8988T (cell line): ENCODE measurements at places on chromosomes 7 and 10.

- no peak for DNase-seq
Observed at GRCh38 chr7:150923196-150923595, 54.9 kb downstream of the KCNH2 start.

DNA sequence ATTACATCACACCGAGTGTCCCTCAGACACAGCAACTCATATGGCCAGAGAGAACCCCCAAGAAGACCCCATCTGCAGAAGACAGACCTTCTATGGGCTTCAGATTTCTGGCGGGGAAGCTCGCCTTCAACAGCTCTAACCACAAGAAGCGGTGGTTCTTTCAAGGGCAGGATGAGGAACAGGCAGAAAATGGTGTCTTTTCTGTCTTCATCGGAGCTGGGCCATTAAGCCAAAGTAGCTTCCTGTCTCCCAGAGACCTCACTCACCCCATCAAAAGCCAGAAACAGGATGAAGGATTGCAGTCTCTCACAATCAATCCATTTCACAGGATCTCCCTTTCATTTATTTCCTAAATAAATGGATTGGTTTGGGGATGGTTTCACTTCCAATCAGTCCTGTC lies 149.1 kb downstream of the HERPUD2 start:
- no peak for DNase-seq

DNA sequence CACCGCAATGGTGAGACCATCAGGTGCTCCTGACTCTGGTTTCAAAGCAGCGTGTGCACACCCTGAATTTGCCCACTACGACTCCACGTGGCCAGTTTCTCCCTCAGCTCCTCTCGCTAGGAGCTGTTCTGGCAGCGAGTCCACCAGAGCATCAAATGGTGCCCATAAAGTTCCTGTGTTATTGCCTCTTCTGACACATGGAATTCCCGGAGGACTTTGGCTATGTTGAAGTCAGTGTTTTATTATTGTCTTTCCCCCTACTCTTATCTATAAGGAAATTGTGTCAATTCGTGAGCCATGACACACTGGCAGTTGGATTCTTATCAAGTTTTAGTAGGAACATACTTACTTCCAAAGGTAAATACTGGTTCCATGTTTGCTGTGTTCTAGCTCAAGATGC lies 53.9 kb upstream of the NPVF start:
- no peak for DNase-seq

GRCh38 chr10:36421992-36422391 lies 703.4 kb upstream of the ANKRD30A start:
- DNase-seq, result no peak

DNA sequence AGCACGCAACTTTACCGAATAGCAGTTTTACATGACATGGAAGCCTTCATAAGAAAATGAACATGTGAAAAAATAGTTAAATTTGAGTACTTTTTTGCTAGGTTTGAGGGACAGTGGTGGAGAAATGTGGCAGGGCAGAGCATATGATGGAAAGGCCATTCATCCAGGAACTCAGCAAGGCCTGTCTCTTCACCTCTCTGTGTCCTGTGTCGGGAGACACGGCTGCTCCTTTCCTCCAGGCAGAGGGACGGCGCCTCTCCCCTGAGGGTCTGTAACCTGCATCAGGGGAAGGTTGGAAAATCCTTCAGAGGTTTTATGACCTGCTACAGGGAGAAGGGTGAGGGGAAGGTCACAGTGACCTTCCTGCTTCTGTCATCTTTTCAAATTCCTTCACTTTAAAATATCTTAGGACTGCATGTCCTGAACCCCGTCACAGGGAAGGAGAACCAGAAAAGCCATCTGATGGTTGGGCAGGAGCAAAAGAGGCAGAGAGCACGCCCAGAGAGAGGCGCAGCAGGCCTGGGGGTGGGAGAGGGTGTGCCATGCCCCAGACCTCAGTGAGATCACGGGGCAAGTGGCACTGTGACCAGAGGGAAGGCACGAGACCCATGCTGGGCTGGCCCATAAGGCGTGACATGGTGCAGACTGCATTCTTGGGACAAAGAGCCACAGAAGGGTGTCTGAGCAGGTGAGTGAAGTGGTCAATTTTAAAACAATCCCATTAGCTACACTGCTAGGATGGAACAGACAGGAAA lies 44.0 kb downstream of the GSDME start:
- DNase-seq, result no peak

DNA sequence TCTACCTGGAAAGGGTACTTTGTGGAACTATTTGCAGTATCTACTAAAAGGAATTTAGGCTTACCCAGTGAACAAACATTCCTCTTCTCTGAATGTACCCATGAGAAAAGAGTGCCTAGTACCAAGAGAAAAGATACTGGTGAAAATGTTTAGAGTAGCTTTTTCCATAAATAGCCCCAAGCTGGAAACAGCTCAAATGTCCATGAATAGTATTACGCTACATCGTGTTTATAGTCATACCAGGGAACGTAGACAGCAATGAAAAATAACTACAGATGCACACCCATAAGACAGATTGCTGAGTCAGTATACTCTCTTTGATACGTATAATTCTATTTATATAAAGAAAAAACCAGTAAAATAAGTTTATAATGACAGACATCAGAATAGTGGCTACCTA lies 285.9 kb downstream of the KLF6 start:
- DNase-seq, result no peak

DNA sequence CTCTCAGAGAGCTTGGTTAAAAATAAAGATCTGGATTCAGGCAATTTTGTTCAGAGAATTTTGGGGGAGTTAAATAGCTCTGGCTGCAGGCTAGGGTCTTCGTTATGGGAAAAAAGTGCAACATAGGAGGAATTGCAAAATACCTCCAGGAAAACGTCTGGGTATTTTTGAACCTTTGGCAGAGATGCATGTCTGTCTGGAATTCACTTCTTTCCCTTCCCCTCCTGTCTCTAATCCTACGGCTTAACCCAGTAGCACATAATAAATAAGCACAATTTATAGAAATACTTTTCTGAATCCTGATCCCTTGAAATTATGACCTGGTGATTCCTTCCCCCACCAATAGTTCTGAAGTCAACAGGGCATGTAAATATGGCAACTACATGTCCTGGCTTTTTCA lies 19.3 kb upstream of the NUP205 start:
- DNase-seq, result no peak

GRCh38 chr10:51405580-51406351 lies 293.6 kb downstream of the CSTF2T start:
- no peak for DNase-seq

- no peak for DNase-seq
Observed at GRCh38 chr7:23712368-23713284, 2.6 kb downstream of the STK31 start.

DNA sequence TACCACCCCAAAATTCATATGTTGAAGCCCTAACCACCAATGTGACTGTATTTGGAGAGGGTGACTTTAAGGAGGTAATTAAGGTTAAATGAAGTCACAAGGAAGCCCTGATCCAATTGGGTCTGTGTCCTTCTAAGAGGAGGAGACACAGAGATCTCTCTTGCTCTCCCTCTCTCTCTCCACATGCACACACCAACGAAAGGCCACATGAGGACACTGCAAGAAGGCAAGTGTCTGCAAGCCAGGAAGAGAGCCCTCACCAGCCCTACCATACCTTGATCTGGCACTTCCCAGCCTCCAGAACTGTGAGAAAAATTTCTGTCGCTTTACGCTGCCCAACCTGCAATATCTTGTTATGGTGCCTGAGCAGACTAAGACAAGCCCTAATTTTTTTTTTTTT lies 56.0 kb upstream of the NEBL start:
- no peak for DNase-seq

GRCh38 chr10:123269017-123269552 lies 114.9 kb downstream of the BUB3 start:
- no peak for DNase-seq

- no peak for DNase-seq
Observed at GRCh38 chr10:725302-725701, 35.8 kb upstream of the DIP2C start.

GRCh38 chr7:101527844-101528667 lies 101.0 kb downstream of the MYL10 start:
- DNase-seq, result no peak

DNA sequence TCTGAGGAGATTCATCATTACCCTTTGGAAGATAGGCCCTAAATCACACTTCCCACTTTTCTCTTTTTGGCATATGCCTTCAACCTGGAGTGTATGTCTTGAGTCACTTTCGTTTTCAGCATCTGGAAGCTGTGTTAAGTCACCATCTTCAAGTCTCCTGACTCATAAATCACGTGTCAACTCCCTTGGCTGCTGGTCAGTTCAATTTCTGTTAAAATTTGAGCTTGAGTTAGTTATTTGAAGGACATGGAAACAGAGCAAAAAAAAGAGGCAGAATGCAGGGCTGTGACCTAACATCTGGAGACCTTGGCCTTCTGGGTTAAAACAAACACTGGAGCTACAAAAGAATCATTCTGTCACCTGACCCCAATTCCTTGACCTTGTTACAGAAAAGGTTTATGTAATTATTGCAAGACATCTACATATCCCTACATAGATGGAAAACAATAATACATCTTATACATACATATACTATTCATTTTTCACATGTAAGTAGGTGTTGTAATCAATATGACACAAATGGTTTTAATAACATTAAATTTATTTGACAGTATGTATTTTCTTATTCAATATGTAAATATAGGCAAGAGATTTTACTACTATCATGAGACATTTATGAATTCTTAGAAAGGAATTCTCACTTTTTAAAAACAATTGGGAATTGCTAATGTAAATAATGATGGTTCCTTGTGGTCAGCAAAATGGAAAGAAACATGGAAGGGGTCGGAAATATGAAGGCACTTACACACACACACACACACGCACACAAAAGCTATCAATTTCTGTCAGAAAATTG lies 169.7 kb upstream of the PHYHIPL start:
- no peak for DNase-seq

GRCh38 chr10:124653811-124654651 lies 90.1 kb downstream of the FAM53B start:
- no peak for DNase-seq

- no peak for DNase-seq
Observed at GRCh38 chr10:33800545-33800944, 466.1 kb upstream of the NRP1 start.

DNA sequence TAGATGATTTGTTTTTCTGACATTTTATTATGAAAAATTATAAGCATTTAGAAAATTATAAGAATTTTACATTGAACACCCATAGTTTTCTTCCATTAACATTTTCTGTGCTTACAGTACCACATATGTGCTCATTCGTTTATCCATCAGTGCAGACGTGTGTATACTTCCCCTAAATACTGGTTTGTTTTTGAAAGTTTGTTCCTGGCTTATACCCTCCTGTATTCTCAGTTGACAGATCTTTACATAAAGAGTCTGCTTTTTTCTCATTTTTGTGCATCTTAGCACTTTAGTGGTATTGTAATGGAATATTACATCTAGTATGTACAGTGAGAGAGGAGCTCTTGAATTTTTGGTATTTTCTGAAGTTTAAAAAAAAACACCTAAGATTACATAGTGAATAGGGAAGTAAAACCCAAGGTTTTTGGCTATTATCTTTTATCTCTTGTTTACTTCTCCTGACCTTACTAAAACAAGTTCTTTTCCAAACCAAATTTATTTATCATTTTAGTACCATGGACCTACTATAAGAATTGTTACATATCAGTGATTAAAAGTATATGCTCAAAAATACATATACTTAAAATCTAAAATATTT lies 8.1 kb downstream of the DLD start:
- DNase-seq, result no peak

DNA sequence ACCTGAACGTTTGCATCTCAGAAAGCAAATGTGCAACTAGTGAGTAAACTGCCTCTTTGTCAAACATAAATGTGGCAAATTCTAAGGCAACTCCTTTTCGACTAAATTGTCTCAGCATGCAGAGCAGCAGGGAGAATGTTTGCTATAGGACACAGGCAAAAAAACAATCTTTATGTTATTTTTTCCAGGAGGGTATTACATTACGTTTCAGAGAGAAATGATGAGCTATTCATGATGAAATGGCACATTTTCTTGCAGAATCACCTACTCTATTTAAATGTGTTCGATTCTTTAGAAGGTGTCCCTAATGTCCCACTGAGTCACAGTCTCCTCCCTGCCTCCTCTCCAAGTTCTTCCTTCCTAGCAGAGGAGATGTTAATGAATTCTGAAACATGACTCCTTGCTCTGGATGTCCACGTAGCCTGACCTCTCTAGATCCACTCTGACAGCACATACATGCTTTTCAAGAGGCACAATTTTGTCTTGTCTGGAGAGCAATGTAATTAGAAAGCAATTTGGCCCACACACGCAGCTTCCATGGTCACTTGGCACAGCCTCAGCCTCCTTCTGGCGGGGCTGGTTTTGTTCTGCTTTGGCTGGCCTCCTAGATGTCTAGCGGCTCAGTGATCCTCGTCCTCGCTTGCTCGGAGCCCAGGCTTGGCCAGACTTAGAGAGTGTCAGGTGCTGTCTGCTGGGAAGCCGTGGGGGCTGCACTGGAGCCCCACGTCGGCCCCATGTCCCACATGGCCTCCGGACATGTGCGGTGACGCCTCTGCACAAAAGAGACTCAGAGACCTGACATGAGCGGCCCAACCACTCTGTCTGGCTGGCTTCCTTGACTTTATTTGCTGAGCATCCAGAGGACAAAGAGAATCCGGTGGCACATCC lies 125.7 kb upstream of the ZNF438 start:
- DNase-seq, result no peak

GRCh38 chr7:131621652-131622051 lies 65.2 kb upstream of the PODXL start:
- no peak for DNase-seq

DNA sequence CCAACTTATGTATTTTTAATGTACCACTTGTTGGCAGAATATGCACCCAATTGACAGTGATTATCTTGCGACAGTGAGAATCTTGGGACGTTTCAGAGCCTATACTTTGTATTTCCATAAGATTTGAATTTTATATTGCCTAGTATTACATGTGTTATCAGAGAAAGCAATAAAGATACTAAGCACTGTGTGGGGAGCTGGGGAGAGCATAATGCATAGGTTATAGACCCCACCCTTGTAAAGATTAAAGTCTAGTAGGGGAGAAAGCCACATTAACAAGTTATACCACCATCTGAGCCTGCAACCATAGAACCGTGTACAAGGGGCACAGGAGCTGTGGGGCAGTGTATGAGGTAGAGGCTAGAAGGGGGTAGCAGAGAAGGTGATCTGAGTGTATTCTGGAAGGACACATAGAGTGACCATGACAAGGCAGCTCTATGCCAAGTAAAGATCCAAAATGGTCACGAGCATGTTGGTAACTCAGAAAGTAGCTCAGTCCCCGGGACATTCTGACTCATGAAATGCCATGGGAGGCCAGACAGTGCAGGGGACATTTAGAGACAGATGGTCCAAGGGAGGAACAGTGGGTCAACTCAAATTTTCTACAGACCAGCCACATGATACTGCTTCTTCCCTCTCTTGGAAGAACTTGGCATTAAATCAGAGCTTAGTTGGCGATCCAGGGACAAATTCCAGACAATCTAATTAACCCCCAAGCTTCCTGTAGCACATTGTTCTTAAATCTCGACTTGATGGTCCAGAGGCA lies 84.5 kb downstream of the ADRA2A start:
- no peak for DNase-seq

DNA sequence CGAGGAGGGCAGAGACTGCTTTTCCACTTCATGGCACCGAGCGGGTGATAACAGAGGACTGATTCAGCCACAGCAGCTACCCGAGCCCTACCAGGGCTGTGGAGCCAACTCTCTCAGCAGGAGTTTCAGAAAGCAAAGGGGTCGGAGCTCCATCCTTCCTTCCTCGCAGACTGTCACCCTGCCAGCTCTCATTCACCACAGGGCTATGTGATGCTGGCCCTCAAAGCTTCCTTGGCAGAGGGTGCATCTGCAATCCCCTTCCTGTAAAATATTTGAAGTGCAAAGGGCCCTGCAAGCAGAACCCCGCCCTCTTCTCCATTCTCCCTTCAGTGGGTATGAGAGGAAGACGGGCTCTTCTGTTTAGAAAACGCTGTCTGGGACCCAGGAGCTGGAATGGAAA lies 105.3 kb upstream of the LYZL2 start:
- DNase-seq, result no peak
